T-helper 2 cell treated with Interferon-gamma antibody and Interleukin-4, amounts not matched to agents 100 ng/mL and 5 ng/mL, for 36 hours (primary cell): ENCODE measurements at places on chromosomes 11 and 22. TPM values are rescaled to one million over a fixed set of nuclear protein-coding genes. Genes with fewer than 3 reads are reported as not detected.

The RTN4RL2 gene
- 0.20 TPM in 2 replicates for total RNA-seq

The ACR gene
- not detected in 2 replicates for total RNA-seq

The SPI1 gene
- not detected in 2 replicates for total RNA-seq

The RIC3 gene
- total RNA-seq: 4.7 TPM in 2 replicates

The KDM4D gene
- 0.39 and 0.45 TPM in 2 replicates for total RNA-seq

The NRIP3 gene
- 5.0 and 5.3 TPM in 2 replicates for total RNA-seq

The A4GALT gene
- not detected in 2 replicates for total RNA-seq

The FAT3 gene
- not detected in 2 replicates for total RNA-seq

The SH3BP1 gene
- total RNA-seq: 152 and 161 TPM in 2 replicates

The TMA7B gene
- 6.0 and 6.3 TPM in 2 replicates for total RNA-seq

The MMP13 gene
- total RNA-seq: not detected in 2 replicates

The ART1 gene
- not detected in 2 replicates for total RNA-seq

The GPR83 gene
- 0.09 and 0.11 TPM in 2 replicates for total RNA-seq

The DDTL gene
- total RNA-seq: 4.7 and 5.8 TPM in 2 replicates

The APOL5 gene
- not detected in 2 replicates for total RNA-seq

The CRY2 gene
- 26.8 and 29.4 TPM in 2 replicates for total RNA-seq

The CATSPERZ gene
- total RNA-seq: not detected in 2 replicates

The KCNE3 gene
- total RNA-seq: not detected in 2 replicates

The TMPRSS6 gene
- 0.55 and 0.75 TPM in 2 replicates for total RNA-seq

The KRTAP5-10 gene
- total RNA-seq: not detected in 2 replicates

The TRIM3 gene
- 7.5 and 10.7 TPM in 2 replicates for total RNA-seq

The SUSD2 gene
- 0.59 and 0.89 TPM in 2 replicates for total RNA-seq

The CEND1 gene
- total RNA-seq: 1.6 and 2.0 TPM in 2 replicates
